ENCODE measurements at places on chromosomes 7 and 10.

DNA sequence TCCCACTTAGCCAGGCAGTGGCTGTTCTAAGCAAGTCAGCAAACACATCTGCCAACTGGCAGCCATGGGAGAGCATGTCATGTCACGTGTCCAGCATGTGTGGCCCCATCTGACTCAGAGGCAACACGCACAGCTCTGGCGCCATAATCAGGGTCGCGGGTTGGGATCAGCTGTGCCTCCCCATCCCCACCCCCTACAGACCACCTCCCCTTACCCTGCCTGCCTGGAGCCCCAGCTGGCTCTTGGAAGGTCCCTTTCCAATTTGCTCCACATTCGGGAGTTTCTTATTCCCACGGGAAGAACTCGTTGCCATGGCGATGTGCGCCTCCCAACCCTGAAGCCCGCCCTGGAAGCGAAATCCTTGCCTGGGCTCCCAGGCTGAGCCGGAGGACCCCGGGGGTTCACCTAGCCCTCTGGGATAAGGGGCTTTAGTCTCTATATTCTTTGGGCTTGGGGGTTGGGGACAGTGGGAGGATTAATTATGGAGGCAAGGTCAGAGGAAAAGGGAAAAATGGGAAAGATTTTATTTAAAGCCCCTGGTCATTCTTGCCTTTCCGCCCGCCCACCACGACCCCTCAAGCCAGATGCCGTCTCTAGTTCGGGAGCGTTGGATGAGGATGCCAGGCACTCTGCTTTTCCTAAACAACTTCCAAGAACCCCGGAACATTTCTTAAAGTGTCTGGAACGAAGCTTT lies 283.7 kb downstream of the ZEB1 start:
- no peak for DNase-seq

DNA sequence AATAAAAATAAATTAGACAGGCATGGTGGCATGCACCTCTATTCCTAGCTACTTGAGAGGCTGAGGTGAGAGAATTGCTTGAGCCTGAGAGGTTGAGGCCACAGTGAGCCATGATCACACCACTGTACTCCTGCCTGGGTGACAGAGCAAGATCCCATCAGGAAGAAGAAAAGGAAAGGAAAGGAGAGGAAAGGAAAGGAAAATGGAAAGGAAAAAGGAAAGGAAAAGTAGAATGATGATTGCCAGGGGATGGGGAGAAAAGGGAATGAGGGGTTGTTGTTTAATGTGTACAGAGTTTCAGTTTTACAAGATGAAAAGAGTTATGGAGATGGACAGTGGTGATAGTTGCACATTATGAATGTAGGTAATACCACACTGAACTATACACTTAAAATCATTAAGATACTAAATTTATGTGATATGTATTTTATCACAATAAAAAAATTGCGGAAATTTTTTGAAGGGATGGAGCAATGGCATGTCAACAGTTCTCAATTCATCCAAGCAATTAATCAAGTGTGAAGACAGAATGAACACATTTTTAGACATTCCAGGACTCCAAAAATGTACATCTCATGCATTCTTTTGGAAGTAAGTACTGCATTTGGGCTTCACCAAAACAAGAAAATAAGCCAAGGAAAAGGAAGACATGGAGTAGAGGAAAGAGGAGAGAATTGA lies 44.3 kb downstream of the IL6 start:
- no peak for DNase-seq

- DNase-seq = no peak
Observed at GRCh38 chr7:151152643-151153513, 14.6 kb downstream of the GBX1 start.

- DNase-seq = no peak
Observed at GRCh38 chr7:151125846-151126481, 39.7 kb downstream of the AGAP3 start.

DNA sequence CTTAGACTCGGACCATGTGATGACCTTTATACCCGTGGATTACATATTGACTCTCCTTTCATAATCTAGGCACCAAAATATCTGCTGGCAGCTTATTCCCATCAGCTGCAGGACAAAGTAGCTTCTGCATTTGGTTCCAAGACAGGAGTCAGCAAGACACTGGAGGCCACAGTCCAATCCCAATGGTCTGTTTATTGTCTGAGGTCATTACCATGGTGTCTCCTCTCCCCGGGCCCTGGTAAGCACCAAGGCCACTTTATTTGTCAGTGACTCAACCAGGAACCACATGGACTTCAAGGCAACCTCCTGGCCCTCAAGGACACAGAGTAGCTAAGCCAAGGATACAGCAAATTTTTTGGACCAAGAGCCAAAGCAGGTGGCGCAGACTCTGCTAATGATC lies 36.1 kb downstream of the KCNMA1 start:
- DNase-seq = no peak

- no peak for DNase-seq
Observed at GRCh38 chr7:36962367-36962766, 238.1 kb upstream of the AOAH start.

- DNase-seq = no peak
Observed at GRCh38 chr10:35778306-35778705, 136.2 kb upstream of the FZD8 start.

DNA sequence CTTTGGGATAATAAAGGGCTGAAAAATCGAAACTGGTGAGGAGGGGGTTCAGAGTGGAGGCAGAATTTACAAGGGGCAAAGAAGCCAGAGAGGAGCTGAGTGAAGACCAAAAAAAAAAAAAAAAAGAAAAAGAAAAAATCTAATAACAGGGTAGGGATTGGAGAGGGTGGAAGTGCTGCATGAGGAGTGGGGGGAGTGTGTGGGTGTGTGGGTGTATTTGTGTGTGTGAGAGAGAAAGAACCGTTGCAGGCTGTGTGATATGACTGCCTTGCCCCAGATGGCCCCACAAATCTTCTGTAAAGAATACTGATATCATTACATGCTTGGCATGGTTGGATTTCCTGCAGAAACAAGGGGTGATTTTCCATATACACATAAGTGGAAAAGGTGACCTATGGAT lies 207.8 kb upstream of the IMMP2L start:
- DNase-seq = no peak

GRCh38 chr10:32061440-32061839 lies 5.2 kb upstream of the KIF5B start:
- DNase-seq = no peak

GRCh38 chr7:130896898-130897514 lies 163.0 kb upstream of the KLF14 start:
- no peak for DNase-seq

DNA sequence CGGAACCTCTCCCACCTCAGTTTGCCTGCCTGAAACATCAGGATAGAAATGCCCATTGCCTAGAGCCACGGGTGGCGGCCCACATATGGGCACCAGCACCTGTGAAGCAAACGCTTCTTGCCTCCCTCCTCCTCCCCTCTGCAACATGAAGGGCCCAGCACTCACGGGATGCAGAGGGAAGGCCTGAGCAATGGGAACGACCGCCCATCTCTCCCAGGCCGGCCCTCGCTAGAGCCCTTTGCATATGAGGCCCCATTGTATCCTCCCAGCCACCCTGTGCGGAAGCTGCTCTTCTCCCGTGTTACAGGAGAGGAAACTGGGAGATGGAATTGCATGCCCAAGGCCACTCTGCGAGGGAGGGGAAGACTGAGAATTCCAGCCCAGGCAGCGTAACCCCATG lies 88.2 kb downstream of the RGS10 start:
- no peak for DNase-seq

GRCh38 chr10:93917064-93917391 lies 23.2 kb downstream of the SLC35G1 start:
- no peak for DNase-seq

All from stimulated activated CD4-positive, alpha-beta T cell treated with anti-CD3 and anti-CD28 coated beads, Interleukin-12 subunit alpha, Interleukin-12 subunit beta, amount 100 ng/mL, for 24 hours (primary cell).